ENCODE measurements at places on chromosomes 1 and 21. TPM values are rescaled to one million over a fixed set of nuclear protein-coding genes. Genes with fewer than 3 reads are reported as not detected.
A peak's percentile ranks its signal among the peaks of the same experiment; 100 is the strongest.

The STUM gene
- total RNA-seq: 0.83 TPM

GRCh38 chr1:156704930-156705320, 458 bp downstream of the CRABP2 start:
- DNase-seq: peak; percentile 51
- H3K36me3 ChIP-seq: no peaks in the 10 kb centered on the region
- H3K4me1 ChIP-seq: peaks cover 38% of the 10 kb centered on the region
- H3K27me3 ChIP-seq: peaks cover 45% of the 10 kb centered on the region

- H3K36me3 ChIP-seq: peaks cover 10% of the 10 kb centered on the region
- no peak overlapping the region for H3K4me3 ChIP-seq
- H3K27me3 ChIP-seq: no peaks in the 10 kb centered on the region
Observed at GRCh38 chr1:19708567-19709110, 44.0 kb downstream of the HTR6 start.

DNA sequence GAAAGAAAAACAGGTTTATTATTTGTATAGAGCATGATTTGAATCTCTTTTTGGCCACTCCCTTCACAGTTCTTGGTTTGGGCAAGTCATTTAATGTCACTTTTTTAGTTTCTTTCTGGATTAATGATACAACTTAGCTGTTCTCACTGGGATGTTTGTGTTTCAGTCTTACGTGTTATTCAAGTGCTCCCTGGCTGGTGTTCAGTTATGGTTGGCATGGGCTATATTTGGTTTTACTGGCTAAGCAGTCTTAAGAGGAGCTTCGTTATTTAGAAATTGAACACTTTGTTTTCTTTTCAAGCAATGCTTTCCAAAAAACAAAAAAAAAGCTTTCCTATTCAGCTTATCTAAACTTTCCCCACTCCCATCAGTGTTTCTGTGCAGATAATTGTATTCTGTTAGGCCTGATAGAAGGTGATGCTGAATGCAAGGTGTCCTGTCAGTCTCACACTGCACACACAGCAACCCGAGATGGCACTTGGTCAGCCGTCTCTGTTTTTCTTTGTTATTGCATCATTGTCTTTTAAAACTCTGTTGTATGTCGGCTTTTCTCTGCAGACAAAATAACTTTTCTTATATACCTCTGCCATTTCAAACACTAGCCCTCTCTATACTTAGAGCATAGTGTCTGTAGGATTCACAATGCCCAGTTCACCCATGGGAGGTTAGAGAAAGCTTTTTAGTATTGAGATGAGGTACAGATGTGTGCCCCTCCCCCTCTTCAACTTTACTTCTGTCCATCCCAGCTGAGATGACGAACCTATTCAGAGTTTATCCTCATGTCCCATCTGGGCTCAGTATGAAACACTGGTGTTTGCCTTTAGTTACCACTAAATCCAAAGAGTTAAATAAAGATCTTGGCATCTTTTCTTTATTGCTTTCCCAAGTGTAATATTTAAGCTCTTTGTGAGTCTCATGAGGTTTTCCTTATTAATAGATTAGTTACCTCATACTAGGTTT, 80.2 kb downstream of the VPS13D start:
- peaks cover 14% of the 10 kb centered on the region for H3K4me1 ChIP-seq
- H3K36me3 ChIP-seq: peaks cover 94% of the 10 kb centered on the region
- no peak for DNase-seq

DNA sequence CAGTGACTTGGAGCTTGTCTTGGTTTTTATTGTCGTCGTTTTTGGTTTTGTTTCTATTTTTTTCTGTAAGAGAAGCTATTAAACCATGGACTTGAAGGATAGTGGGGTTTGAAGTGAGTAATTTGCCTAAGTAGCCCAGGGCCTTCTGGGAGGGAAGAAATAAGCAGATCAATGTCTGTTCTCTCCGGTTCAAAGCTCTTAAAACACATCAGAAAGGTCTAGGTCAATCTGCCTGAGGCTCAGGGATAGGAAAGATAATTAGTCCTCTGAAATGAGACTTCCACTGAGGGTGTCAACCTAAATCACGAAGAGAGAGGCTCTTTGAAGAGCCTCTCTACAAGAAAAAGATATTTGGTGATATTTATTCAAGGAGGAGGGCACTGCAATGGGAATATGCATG, 178.0 kb downstream of the MATN1 start:
- H3K27ac ChIP-seq: no peak overlapping the region
- peaks cover 7% of the 10 kb centered on the region for H3K27me3 ChIP-seq
- no peak for DNase-seq
- H3K4me1 ChIP-seq: no peaks in the 10 kb centered on the region

All from lower lobe of right lung (tissue), 2 donors.